ENCODE measurements at places on chromosomes 3 and 15. TPM values are rescaled to one million over a fixed set of nuclear protein-coding genes. Genes with fewer than 3 reads are reported as not detected.
A peak's percentile ranks its signal among the peaks of the same experiment; 100 is the strongest.

GRCh38 chr3:177377166-177377565 lies 179.9 kb upstream of the TBL1XR1 start:
- no peak for DNase-seq

Gene RTP3
- not detected for polyA plus RNA-seq

Gene PLSCR4
- 18.3 TPM for polyA plus RNA-seq

- DNase-seq = no peak
Measured at GRCh38 chr3:58858126-58858525, 191.6 kb upstream of the FAM3D start.

Gene GOLGA8T
- polyA plus RNA-seq = 0.35 TPM

Gene CAV3
- 0.48 TPM for polyA plus RNA-seq

Gene MYL3
- polyA plus RNA-seq = 20.1 TPM

DNA sequence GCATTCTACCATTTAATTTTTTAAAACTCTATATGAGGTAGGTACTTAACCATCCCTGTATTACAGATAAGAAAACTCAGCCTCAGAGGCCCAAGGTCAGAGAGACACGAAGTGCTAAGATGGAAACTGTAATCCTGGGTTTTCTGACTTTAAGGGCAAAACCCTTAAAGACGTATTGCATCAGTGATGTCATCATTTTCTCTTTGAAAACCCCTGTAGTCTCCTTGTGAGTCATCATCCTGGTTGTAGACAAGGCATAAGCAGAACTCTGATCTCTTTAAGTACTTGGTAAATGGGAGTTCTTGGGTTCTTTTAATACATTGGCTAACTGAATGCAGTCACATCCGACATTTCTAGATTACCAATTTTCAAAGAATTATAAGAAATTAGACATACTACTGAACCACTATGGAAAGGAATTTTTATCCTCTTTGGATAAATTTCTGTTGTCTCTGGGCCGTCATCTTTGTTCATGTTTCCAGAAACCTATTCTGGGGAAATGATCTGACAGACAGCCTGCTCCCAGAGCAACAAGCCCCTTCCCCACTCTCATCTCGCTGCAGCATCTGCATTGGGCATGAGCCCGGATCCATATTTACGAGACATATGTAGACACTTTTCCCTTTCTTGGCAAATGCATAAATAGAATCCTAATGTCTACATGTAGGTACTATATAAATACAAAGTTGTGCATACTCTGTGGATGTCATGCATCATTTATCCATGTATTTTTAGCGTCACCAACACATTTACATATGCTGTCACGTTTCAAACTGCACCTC lies 48.7 kb upstream of the MDFIC2 start:
- no peak for DNase-seq

- DNase-seq = no peak
Measured at GRCh38 chr3:43432462-43432861, 146.1 kb downstream of the SNRK start.

GRCh38 chr3:49519916-49520385 lies 34.3 kb upstream of the BSN start:
- DNase-seq = no peak

- peak; percentile 49 for DNase-seq
Measured at GRCh38 chr3:11059090-11059798, 66.7 kb downstream of the SLC6A1 start.

DNA sequence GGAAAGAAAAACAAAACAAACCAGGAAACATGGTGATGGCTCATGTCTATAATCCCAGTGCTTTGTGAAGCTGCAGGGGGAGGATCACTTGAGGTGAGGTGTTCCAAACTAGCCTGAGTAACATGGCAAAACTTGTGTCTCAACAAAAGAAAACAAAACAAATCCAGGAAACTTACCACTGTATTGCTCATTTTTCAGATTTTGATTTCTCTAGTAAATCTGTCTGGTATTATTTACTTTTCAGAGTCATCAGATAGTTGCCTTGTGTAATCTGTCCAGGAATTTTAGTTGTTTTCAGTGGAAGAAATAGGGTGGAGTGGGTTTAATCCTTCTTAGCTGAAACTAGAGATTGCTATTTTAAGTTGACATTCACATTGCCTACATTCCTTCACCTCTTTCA lies 91.8 kb upstream of the ALCAM start:
- DNase-seq = no peak
